ENCODE measurements at places on chromosomes 7 and 10.

DNA sequence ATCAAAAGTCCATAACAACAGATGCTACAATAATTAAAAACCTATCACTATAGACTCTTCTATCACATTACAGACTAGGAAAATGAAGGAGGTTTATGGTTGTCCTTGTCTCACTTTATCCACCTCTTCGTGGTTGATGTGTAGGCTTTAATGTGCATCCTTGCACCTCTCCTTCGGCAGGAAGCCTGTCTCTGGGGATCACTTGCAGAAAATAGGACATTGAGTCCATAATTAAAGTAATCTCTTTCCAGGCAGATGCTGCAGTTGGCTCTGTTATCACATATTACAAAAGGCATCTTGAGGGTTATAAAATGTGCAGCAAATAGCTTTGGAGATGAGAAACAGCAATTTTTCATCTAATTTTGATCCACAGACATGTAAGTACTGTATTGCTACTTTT, 168.4 kb downstream of the RELN start:
- no peak for DNase-seq

DNA sequence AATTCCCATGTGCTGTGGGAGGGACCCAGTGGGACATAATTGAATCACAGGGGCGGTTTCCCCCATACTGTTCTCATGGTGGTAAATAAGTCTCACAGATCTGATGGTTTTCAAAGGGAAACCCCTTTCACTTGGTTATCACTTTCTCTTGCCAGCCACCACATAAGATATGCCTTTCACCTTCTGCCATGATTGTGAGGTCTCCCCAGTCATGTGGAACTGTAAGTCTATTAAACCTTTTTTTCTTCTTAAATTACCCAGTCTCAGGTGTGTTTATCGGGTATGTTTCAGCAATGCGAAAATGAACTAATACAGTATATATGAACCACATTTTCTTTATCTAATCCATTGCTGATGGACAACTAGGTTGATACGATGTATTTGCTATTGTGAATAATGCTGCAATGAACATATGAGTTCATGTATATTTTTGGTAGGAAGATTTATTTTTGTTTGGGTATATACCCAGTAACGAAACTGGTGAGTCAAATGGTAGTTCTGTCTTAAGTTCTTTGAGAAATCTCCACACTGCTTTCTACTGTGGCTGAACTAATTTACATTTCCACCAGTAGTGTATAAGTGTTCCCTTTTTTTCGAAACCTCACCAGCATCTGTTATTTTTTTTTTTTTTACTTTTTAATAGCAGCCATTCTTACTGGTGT, 70.0 kb upstream of the HGF start:
- no peak for DNase-seq

- no peak for DNase-seq
Observed at GRCh38 chr7:96219378-96220130, 102.3 kb downstream of the SLC25A13 start.

GRCh38 chr10:12397147-12397896, 48.0 kb downstream of the CAMK1D start:
- DNase-seq = no peak

DNA sequence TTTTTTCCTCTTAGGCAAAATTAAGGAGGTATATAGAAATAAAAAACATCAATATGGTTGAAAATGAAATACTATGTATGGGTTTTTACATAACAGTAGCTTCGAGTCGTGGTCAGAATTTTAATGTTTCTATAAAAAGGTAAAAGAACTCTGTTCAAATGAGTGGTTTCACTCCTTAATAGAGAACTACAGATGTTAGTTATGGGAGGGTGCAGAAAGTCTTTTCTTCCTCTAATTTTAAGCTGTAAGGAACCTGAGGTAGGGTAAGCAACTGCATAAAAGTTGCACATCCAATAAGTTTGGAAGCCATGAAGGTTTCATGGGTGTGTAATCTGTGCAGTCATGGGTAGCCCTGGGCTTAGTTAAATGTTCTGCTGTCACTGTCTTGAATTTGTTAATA, 141.3 kb downstream of the SUGCT start:
- DNase-seq = no peak

- no peak for DNase-seq
Observed at GRCh38 chr10:112471878-112472487, 25.0 kb downstream of the VTI1A start.

DNA sequence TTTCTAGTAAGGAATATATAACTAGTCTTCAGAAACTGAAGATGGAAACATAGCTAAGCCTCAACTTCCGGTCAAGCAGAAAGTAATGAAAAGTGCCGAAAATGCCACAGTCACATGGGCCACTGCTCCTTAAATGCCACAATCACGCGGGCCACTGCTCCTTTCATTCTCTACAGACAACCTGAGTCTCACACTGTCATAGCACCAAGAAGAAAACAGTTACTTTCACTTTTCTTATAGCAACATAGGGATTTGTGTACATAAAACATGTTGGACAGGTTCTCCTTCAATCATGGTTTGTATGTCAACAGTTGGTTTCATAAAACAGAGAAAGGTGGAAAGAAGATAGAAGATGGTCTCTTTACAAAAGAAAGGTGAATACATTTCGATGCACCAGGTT, 48.6 kb upstream of the NOBOX start:
- no peak for DNase-seq

DNA sequence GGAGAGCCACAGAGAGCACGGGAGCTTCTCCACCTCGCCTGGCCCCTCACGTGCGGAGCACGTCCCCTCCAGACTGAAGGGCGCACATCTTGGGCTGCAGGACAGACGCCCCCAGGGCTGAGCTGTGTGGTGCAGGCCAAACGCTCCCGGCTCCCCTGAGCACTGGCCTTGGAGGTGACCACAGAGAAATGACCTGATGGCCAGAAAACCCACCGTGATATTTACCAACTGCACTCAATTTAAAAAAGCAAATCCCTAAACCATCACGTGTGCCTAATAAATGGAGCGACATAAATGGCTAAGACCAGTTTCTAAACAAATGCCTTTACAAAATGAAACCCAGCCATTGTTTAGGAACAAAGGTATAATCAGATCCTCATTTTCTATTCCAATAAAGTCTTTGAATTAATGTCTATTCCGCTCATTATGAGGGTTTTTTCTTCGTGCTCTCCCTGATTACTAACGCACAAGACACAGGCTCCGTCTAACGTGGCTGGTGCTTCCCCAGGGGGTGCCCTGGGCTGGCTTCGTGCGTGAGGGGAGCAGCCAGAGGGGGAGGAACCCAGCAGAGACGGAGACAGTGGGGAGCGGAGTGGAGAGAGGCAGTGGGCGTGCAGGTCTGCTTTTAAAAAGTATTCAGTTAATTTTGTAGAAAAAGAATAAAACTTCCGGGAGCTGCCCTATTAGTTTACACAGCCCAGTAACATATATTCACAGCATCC, 190.3 kb downstream of the DNAJB6 start:
- DNase-seq = no peak

DNA sequence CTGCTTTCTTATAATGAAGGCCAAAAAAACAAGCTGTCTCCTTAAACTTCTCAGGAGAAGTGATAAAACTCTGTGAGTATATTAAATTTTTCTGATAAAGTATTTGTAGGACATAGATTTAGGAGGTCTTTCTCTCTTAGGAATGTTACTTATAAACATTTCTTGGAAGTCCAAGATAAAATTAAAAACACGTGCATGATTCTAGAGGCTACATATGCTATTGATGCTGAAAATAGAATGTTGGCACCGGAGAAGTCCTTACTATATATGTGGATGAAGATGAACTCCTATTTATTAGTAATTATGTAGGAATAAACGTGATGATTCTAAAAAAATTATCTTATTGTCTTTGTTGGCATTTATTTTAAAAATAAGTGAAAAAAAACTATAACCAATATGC, 241.3 kb upstream of the LRRTM3 start:
- DNase-seq = no peak
